ENCODE measurements at places on chromosomes 16 and 17. TPM values are rescaled to one million over a fixed set of nuclear protein-coding genes. Genes with fewer than 3 reads are reported as not detected.

DNA sequence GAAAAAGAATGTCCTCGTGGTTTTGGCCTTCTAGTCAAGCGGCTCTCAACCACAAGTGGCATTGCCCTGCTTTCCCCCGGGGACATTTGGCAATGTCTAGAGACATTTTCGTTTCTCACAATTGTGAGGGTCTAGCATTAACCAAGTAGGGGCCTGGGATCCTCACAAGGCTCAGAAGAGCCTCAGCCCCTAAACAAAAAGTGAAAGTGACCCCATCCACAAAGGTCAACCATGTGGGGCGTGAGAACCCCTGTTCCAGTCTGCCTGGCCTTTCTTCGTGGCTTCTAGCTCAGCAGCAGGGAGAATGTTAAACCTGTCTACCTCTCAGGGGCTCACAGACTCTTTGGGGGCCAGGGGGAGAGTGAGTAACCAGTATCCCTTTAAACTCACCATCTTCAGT lies 4.8 kb upstream of the RPL38 start:
- peaks cover 23% of the 10 kb centered on the region for H3K27me3 ChIP-seq
- no peaks in the 10 kb centered on the region for H3K36me3 ChIP-seq
- no peak for DNase-seq

GRCh38 chr17:31609331-31609730 lies 217.9 kb downstream of the RAB11FIP4 start:
- no peaks in the 10 kb centered on the region for H3K27me3 ChIP-seq
- H3K36me3 ChIP-seq: no peaks in the 10 kb centered on the region
- H3K27ac ChIP-seq: no peak overlapping the region
- no peaks in the 10 kb centered on the region for H3K4me1 ChIP-seq
- H3K4me3 ChIP-seq: no peak overlapping the region

GSG1L2 gene
- total RNA-seq: not detected

DNA sequence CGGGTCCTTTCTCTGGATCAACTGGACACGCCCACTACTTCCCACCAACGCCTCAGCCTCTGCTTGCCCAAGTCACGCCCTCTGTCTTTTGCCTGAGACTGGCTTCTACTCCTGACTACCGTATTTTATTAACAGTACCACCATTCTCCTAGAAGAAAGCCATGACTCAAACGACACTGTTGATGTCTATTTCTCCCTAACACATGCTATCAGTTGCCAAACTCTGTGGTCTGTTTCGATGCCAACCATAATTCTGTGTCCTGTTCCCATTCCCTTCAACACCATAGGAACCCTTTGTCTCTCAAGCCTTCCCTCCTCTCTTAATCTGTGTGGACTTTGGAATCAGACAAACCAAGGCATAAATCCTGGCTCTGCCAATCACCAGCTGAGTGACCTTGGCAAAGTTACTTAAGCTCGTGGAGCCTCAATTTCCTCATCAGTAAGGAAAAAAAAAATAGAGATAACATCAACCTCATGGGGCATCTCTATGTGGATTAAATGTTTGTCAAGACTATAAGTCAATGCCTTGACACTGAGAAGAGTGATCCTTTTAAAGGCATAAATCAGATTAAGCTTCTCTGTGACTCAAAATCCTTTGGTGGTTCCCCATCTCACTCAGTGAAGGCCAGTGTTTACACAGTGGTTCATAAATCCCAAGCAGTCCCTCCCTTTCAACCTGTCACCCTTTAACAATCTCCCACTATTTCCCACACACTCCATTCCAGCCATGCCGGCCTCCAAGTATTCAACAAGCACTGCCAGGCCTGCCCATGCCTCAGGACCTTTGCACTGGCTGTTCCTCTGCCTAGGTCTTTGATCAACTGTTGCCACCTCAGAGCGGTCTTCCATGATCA lies 45.6 kb downstream of the ERN1 start:
- H3K27ac ChIP-seq: peak overlapping the region; percentile 28
- DNase-seq: no peak
- H3K4me1 ChIP-seq: peaks cover 61% of the 10 kb centered on the region
- H3K36me3 ChIP-seq: peaks cover 9% of the 10 kb centered on the region
- no peak overlapping the region for H3K4me3 ChIP-seq
- H3K27me3 ChIP-seq: no peaks in the 10 kb centered on the region

SCIMP gene
- total RNA-seq: 24.8 TPM

GRCh38 chr17:57666201-57666870 lies 78.8 kb downstream of the CCDC182 start:
- no peaks in the 10 kb centered on the region for H3K36me3 ChIP-seq
- peaks cover 11% of the 10 kb centered on the region for H3K4me1 ChIP-seq
- no peak overlapping the region for H3K27ac ChIP-seq

SMIM36 gene
- not detected for total RNA-seq

- H3K27me3 ChIP-seq: peaks cover 8% of the 10 kb centered on the region
- H3K36me3 ChIP-seq: no peaks in the 10 kb centered on the region
- DNase-seq: no peak
- H3K4me1 ChIP-seq: peaks cover 14% of the 10 kb centered on the region
- peak overlapping the region; percentile 62 for H3K4me3 ChIP-seq
Observed at GRCh38 chr17:1228781-1229348, 41.4 kb upstream of the BHLHA9 start.

TPSG1 gene
- 2.3 TPM for total RNA-seq

- no peaks in the 10 kb centered on the region for H3K36me3 ChIP-seq
- no peaks in the 10 kb centered on the region for H3K27me3 ChIP-seq
- H3K4me1 ChIP-seq: no peaks in the 10 kb centered on the region
Observed at GRCh38 chr17:13311306-13311705, 290.4 kb downstream of the HS3ST3A1 start.

DNA sequence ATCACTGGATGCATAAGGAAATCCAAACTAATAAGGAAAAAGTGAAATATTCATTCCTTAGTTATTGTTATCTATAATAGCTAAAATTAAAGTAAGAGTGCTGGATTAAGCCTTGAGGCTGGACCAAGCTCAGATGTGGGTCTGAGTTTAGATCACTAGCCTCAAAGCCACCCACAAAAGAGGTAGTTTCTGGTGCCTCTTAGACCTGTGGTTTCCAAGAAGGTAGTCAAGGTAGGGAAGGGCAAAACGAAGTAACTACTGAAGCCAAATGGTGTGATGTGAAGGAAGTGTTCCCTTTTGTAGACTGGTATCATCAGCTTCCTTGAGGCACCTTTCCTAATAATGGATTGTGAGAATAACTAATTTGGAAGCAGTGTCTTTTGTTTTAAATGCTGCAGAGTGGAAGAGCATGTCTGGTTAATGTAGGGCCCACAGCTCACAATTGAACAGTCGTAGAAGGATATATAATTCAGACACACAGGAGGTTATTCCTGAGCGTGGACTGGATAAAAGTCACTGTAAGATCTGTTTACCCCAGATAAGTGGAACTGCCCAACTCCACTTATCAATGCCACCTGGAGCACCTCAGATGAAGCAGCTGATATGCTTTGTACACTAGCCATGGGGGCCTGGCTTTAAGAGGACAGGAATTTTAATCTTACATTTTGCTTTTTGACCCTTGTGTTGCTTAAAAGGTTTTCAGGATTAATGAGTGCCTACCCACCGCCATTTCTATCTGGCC lies 31.7 kb upstream of the LCMT1 start:
- H3K27ac ChIP-seq: no peak overlapping the region
- DNase-seq: no peak
- H3K27me3 ChIP-seq: no peaks in the 10 kb centered on the region
- H3K4me3 ChIP-seq: no peak overlapping the region
- no peaks in the 10 kb centered on the region for H3K4me1 ChIP-seq

OR1A1 gene
- total RNA-seq: not detected

ZNF423 gene
- total RNA-seq: 11.9 TPM

- peak within 1 kb of the TSS; percentile 78 for H3K4me3 ChIP-seq
- H3K4me1 ChIP-seq: peaks cover 27% of the 10 kb centered on the region
- DNase-seq: peak; percentile 97
- peak within 1 kb of the TSS; percentile 89 for H3K27ac ChIP-seq
- no peaks in the 10 kb centered on the region for H3K36me3 ChIP-seq
Observed at GRCh38 chr16:69186642-69187445, at the start of gene SNTB2. SNTB2 (plus strand) TSS chr16:69187164; CDS start chr16:69187167, 3 bp downstream.

DNA sequence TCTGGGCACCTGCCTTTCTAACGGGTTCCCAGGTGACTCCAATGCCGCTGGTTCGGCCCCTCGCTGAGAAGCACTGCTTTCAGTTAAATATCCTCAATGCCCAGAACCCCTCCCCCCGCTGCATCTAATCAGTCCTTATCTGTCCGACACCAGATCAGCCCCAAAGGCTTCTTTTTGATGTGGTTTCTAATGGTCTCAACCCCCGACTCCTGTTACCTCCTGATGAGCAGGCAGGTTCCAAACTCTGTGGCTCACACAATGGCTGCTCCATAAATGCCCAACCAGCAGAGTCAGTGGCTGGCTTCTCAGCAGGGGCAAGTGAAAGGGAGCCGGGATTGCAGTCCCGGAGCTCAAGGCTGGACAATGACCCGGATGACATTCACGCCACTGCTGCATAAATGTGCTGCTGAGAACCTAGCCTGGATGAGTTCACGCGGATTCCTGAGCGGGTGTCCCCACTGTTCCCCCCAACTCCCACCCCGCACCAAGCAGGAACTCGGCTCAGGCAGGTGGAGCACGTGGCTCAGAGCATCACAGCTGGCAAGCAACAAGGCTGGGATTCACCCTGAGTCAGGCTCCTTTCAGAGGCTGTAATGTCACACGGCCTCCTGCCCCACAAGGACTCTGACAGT lies 1.0 kb upstream of the SLC38A8 start:
- H3K4me1 ChIP-seq: no peaks in the 10 kb centered on the region
- peak; percentile 21 for DNase-seq

NPW gene
- total RNA-seq: not detected

DNA sequence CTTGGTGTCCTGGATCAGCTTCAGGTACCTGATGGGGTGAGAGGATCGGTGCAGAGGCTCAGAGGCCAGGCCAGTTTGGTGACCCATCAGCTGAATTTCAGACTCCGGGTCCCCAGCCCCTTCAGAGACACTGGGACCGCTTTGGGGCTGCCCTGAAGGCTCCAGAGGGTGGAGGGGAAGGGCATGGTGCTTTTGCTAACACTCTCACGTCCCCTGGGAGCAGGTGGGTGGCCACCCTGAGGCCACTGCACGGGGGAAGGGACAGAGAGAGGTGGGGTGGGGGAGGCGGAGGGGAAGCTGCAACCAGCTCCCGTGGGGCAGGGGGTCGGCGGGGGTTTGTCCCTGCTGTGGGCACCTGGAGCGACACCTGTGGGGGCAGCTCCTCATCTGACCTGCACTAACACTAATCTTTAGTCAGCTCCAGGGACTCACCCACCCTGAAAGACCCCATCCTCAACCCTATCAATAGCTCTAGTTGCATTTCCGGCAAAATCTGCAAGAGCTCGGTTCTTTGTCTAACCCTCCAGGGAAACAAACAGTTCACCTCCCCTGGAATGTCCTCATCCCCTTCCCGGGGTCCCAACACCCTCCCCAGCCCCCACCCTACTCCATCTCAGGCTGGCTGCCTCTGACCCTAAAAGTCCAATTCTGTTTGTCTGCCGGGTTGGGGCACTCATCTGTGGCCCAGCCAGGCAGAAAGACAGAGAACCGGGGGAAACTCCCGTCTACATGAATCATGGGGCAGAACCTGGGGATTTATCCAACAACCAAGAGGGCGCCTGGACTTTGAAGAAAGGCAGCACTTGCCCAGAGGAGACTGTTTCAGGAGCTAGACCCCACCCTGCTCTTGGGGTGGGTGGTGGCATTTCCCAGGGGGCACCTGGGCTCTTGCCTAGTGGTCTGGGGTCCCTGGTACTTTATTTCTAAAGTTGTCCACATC lies 91.9 kb upstream of the CBX4 start:
- peaks cover 5% of the 10 kb centered on the region for H3K4me1 ChIP-seq
- no peak overlapping the region for H3K4me3 ChIP-seq
- H3K27ac ChIP-seq: no peak overlapping the region
- no peaks in the 10 kb centered on the region for H3K36me3 ChIP-seq
- peaks cover 52% of the 10 kb centered on the region for H3K27me3 ChIP-seq
- DNase-seq: no peak

DNA sequence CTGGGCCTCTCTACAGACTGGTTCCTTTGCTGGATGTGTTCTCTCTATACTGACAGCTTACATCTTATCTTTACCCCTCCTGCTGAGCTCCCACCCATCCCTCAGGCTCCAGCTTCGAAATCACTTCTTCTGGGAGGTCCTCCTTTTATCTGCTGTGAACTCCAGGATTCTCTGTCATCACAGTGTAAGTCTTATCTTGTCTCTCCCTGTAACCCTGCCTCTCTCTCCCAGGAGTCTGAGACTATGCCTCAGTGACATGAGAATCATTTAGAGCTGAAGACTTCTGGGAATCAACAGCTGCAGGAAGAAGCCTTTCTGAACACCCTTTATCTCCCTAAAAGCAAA lies 148.1 kb upstream of the HS3ST3A1 start:
- H3K36me3 ChIP-seq: no peaks in the 10 kb centered on the region
- no peaks in the 10 kb centered on the region for H3K27me3 ChIP-seq
- no peak overlapping the region for H3K4me3 ChIP-seq
- no peaks in the 10 kb centered on the region for H3K4me1 ChIP-seq
- DNase-seq: no peak

DNA sequence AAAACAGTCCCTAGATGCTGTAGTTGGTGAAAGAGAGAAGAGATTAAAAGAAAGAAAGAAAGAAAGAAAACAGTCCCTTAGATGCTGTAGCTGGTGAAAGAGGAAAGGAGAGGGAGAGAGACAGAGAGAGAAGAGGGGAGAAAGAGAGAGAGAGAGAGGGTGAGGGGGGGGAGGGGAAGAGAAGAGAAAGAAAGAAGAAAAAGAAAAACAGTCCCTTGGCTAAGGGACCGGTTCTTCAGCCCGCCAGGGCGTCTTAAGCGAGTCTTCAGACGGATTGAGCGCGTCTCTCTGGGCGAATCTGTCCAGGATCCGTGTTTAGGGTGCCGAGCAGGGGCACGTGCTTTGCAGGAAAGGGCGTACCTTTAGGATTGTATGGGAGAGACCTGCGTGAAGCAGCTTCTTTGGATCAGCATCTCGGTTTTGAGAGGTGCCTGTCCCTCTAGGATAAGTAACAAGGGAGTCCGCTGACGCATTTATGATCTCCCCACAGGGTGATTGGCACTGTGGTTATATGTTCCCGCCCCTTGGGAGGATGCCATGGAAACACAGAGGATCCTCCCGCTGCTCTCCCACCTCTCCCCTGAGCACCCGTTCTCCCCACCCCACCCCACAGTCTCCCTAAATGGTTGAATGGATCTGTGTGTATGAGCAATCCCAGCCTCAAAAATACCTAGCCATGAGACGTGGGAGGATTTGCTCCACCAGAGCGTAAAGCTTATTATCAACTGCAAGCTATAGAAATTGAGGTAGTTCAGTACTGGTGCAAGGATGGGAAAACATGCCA lies 16.7 kb downstream of the GNGT2 start:
- peak overlapping the region; percentile 90 for H3K27ac ChIP-seq
- no peak for DNase-seq
- H3K36me3 ChIP-seq: no peaks in the 10 kb centered on the region
- H3K4me3 ChIP-seq: peak overlapping the region; percentile 64
- H3K4me1 ChIP-seq: no peaks in the 10 kb centered on the region
- H3K27me3 ChIP-seq: no peaks in the 10 kb centered on the region

GRCh38 chr16:57104706-57105105 lies 12.3 kb downstream of the CPNE2 start:
- no peaks in the 10 kb centered on the region for H3K36me3 ChIP-seq
- peaks cover 6% of the 10 kb centered on the region for H3K4me1 ChIP-seq
- H3K27me3 ChIP-seq: no peaks in the 10 kb centered on the region
- no peak overlapping the region for H3K4me3 ChIP-seq
- H3K27ac ChIP-seq: no peak overlapping the region

GRCh38 chr17:6323626-6324356 lies 111.1 kb downstream of the AIPL1 start:
- H3K4me3 ChIP-seq: no peak overlapping the region
- no peak for DNase-seq
- H3K36me3 ChIP-seq: no peaks in the 10 kb centered on the region
